Suprapubic skin (tissue), 4 donors: ENCODE measurements at places on chromosomes 3 and 15. TPM values are rescaled to one million over a fixed set of nuclear protein-coding genes. Genes with fewer than 3 reads are reported as not detected.
A peak's percentile ranks its signal among the peaks of the same experiment; 100 is the strongest.

The GHSR gene
- total RNA-seq = not detected

The TGM5 gene
- total RNA-seq = 62.9 TPM

The GUCA1C gene
- total RNA-seq = not detected

The GP5 gene
- not detected for total RNA-seq

The NUP210 gene
- 3.1 TPM for total RNA-seq

The MESP2 gene
- not detected for total RNA-seq

The TGM4 gene
- total RNA-seq = 0.56 TPM

The FAM131A gene
- total RNA-seq = 74.4 TPM

The LDHAL6B gene
- not detected for total RNA-seq

The CACNA1D gene
- total RNA-seq = 28.2 TPM

The TUSC7 gene
- not detected for total RNA-seq

The PRR20G gene
- total RNA-seq = not detected

- no peaks in the 10 kb centered on the region for H3K36me3 ChIP-seq
- H3K27ac ChIP-seq = no peak overlapping the region
- DNase-seq = no peak
- no peaks in the 10 kb centered on the region for H3K27me3 ChIP-seq
- H3K4me3 ChIP-seq = no peak overlapping the region
Measured at GRCh38 chr3:162285259-162285658, 788.7 kb downstream of the OTOL1 start.

DNA sequence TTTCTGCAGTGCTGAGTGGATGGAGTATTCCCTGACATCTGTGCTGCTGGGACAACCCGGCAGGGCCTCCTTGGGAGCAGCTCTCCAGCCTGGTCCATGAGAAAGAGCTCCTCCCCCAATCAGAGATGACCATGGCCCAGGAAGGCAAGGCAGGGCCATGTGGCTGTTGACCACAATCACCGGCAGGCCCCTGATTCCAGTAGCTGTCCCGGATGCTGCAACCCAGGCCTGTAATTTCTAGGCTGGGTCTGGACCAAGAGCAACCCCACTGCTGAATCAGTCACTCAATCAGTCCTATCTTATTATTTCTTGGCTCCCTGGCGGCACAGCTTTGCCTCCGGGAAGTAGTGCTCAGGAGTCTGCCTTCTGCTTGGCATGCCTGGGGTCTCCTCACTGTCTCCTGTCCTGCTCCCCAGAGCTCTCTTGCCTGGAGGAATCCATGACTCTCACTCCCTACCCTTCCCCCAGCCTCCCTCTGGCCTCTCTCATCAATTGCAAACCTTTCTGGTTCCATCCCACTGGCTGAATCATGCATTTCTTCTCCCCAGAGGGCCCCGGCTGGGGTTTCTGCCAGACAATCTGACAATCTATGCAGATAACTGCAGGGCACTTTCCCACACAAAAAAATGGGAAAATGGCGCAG lies 32.6 kb upstream of the ITGA11 start:
- no peak overlapping the region for H3K4me3 ChIP-seq
- no peak overlapping the region for H3K27ac ChIP-seq
- no peak for DNase-seq
- H3K4me1 ChIP-seq = peaks cover 11% of the 10 kb centered on the region
- peaks cover 6% of the 10 kb centered on the region for H3K27me3 ChIP-seq

DNA sequence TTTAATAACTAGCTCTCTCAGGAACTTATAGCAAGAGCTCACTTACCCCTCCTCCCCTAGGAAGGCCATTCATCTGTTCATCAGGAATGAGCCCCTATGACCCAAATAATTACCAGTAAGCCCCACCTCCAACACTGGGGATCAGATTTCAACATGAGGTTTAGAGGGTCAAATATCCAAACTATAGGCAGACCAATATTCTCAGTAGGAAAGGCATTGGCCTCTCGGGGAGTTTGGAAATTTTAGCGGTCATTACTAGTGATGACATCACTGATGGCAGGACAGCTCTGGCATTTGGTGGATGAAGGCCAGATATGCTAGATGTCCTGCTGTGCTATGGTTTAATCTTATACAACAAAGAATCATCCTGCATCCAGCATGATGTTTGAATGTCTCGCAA lies 15.2 kb upstream of the CD47 start:
- H3K4me3 ChIP-seq = no peak overlapping the region
- no peaks in the 10 kb centered on the region for H3K4me1 ChIP-seq
- H3K27ac ChIP-seq = no peak overlapping the region
- H3K36me3 ChIP-seq = no peaks in the 10 kb centered on the region

GRCh38 chr15:86235667-86236066 lies 156.0 kb downstream of the AGBL1 start:
- H3K27me3 ChIP-seq = peaks cover 15% of the 10 kb centered on the region
- no peak overlapping the region for H3K4me3 ChIP-seq
- DNase-seq = no peak

DNA sequence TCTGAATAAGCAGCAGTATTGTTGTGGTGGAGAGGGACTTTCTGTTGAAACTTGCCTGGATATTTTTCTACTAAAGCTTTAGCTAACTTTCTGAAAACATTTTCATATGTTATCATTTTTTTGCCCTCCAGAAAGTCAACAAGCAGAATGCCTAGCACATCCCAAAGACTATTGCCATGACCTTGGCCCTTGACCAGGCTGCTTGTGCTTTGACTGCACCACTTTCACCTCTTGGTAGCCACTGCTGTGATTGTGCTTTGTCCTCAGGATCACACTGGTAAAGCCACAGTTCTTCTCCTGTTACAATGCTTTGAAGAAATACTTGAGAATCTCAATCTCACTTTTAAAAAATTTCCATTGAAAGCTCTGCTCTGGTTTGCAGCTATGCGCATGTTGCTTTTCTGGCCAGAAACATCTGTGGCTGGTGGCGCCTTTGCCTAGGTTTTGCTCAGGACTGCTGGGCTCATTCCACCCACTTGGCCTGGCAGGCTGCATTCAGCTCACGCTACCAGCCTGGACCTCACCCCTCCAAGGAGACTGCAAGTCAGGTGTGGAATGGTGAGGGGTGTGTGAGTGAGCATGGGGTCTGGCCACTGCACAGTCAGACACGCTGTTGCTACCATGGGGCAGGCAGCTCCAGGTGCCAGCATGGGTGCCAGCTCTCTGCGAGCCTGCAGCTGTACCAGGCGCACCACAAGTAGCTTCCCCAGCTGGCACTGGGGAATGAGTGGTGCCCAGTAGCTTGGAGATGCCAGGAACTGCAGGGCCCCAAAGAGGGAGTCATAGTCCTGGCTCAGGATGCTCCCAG lies 89.8 kb upstream of the TNFSF10 start:
- H3K4me1 ChIP-seq = peaks cover 15% of the 10 kb centered on the region
- no peaks in the 10 kb centered on the region for H3K27me3 ChIP-seq
- no peak overlapping the region for H3K4me3 ChIP-seq
- H3K27ac ChIP-seq = no peak overlapping the region
- H3K36me3 ChIP-seq = no peaks in the 10 kb centered on the region

- no peaks in the 10 kb centered on the region for H3K4me1 ChIP-seq
- H3K36me3 ChIP-seq = no peaks in the 10 kb centered on the region
- DNase-seq = no peak
- H3K27ac ChIP-seq = no peak overlapping the region
- no peak overlapping the region for H3K4me3 ChIP-seq
Measured at GRCh38 chr15:95742836-95743235, 587.7 kb upstream of the NR2F2 start.

DNA sequence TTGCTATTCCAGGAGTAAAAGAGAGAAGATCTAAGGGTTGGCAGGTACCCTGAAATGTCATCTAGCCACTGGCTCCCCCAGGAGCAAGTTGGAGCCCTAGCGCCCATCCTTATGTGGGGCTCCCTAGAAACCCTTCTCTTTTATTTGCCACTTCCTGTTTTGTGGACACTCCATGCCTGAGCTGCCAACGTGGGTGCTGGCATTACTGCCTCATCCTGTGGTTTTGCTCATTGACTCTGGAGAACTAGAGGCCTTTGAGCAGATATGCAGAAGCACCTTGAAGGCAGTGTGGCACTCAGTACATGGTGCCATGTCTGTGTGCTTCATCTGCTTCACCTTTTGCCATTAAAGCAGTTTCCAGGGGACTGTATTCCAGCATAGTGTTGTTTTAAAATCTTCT lies 8.1 kb downstream of the EDEM1 start:
- no peaks in the 10 kb centered on the region for H3K27me3 ChIP-seq
- no peak for DNase-seq
- peaks cover 81% of the 10 kb centered on the region for H3K4me1 ChIP-seq
- H3K4me3 ChIP-seq = no peak overlapping the region
- peaks cover 14% of the 10 kb centered on the region for H3K36me3 ChIP-seq
- peak overlapping the region; percentile 78 for H3K27ac ChIP-seq

- H3K27me3 ChIP-seq = no peaks in the 10 kb centered on the region
- no peak overlapping the region for H3K4me3 ChIP-seq
- no peak for DNase-seq
- peaks cover 10% of the 10 kb centered on the region for H3K4me1 ChIP-seq
- H3K27ac ChIP-seq = no peak overlapping the region
- H3K36me3 ChIP-seq = no peaks in the 10 kb centered on the region
Measured at GRCh38 chr15:67061811-67062368, 3.5 kb upstream of the SMAD3 start.

GRCh38 chr3:43054754-43055153 lies 51.1 kb downstream of the POMGNT2 start:
- H3K27ac ChIP-seq = no peak overlapping the region
- no peaks in the 10 kb centered on the region for H3K36me3 ChIP-seq
- no peak for DNase-seq
- H3K4me3 ChIP-seq = no peak overlapping the region

DNA sequence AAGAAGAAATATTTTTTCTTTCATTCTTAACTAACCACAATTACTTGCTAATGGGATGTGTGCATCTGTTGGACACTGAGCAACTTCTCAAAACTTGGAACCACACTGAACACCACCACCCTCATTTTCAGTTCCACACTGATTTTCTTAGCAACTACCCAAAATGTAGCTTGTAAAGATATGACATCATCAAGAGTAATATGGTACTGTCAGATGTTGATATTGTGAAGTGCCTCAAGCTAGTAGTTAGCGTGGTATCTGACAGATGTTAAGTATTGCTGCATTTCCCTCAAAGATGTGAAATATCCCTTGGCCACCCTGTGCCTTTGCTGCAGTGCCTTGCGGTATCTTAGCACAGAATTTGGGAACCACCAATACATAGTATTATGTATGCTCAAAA lies 9.3 kb downstream of the RFTN1 start:
- H3K27me3 ChIP-seq = no peaks in the 10 kb centered on the region
- H3K27ac ChIP-seq = no peak overlapping the region
- no peak for DNase-seq
- peaks cover 18% of the 10 kb centered on the region for H3K4me1 ChIP-seq
- no peaks in the 10 kb centered on the region for H3K36me3 ChIP-seq

DNA sequence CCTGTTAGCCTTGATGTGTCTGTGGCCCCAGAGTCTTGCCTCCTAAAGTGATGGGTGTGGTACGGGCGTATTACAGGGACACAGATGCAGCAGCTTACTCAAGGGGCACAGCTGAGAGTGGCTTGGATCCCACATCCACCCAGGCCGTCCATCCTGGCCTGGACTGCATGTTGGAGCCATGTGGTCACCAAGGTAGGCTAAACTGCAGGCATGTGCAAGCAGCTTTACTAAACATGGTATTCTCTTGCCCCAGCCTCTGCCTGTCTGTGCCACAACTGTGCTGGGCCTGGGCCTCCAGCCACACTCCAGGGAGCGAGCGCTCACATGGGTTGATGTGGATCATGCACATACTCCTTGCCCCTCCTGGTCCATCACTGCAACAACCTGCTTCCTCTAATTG lies 6.1 kb upstream of the GPR62 start:
- H3K27me3 ChIP-seq = no peaks in the 10 kb centered on the region
- no peaks in the 10 kb centered on the region for H3K4me1 ChIP-seq
- H3K36me3 ChIP-seq = peaks cover 9% of the 10 kb centered on the region
- H3K27ac ChIP-seq = no peak overlapping the region
- no peak for DNase-seq
- H3K4me3 ChIP-seq = no peak overlapping the region

DNA sequence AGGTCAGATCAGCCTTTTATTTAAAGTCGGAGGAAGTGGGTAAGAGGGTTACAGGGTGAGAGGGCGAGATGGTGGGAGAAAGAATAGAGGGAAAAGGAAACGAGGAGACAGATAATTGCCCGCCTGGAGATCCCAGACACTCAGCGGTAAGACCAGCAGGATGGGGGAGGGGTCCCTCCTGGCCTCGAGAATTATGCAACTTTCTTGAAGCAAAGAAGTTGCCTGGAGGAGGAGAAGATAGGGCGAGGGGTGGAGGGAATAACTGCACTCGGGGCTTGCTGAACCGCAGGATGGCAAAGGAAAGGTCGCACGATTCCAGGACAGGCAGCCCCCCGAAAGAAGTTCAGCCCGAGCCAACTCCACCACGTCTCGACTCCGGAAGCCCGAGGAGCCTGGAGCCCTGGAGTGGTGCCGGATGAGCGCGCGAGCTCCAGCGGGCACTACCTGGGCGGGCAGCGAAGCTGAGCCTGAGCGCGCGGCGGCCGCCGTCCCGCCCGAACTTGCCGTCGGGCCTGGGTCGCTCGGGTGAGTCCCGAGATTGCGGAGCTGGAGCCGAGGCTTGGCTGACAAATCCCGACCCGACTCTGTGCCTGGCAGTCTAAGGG lies 402 bp downstream of the WWTR1 start:
- H3K4me3 ChIP-seq = peak overlapping the region; percentile 76
- no peaks in the 10 kb centered on the region for H3K36me3 ChIP-seq
- H3K27me3 ChIP-seq = no peaks in the 10 kb centered on the region
- H3K4me1 ChIP-seq = peaks cover 53% of the 10 kb centered on the region
- H3K27ac ChIP-seq = peak overlapping the region; percentile 97

DNA sequence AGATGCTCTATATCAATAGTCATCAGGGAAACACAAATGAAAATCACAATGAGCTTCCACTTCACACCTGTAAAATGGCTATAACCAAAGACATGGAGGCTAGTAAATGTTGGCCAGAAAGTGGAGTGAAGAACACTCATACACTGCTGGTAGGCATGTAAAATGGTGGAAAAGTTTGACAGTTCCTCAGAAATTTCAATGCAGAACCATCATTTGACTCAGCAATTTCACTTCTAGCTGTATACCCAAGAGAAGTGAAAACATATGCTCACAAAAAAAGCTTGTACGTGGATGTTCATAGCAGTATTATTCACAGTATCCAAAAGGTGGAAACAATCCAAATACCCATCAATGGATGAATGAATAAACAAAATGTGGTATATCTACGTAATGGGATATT lies 19.2 kb upstream of the TOP2B start:
- H3K27ac ChIP-seq = no peak overlapping the region
- H3K4me1 ChIP-seq = no peaks in the 10 kb centered on the region
- DNase-seq = no peak
- no peaks in the 10 kb centered on the region for H3K36me3 ChIP-seq
- no peak overlapping the region for H3K4me3 ChIP-seq

DNA sequence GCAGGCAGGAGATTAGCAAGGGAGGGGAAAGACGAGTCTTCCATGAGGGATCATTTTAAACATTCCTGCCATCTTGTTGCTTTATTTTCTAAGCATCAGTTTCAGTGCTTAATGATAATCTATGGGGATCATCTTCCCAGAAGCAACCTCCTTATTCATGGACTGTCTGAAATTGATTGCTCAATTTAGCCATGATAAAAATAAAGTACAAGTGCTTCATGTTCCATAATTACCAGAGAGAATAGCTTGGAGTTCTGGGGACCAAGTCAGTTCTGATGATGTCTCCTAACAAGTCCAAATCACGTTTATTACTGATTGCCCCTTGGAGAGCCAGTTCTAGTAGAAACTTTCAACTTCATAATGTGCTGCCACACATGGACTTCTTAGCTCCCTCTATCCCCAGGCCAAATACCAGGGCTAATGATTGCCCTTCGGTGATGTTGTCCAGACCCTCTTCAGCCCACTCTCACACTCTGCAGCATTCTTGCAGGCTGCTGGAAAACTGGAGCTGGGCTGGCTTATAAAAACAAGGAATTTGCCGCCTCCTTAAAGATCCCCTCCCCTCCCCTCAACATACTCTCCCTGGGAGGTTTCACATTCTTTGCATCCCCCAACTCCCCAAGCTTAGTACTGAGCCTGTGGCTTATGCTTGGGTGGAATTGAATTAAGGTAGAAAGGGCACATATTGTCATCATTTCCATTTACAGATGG lies 222.1 kb upstream of the ADAMTS9 start:
- no peaks in the 10 kb centered on the region for H3K36me3 ChIP-seq
- no peak for DNase-seq
- no peaks in the 10 kb centered on the region for H3K27me3 ChIP-seq
- H3K27ac ChIP-seq = no peak overlapping the region
